Activated naive CD8-positive, alpha-beta T cell treated with anti-CD3 and anti-CD28 coated beads for 36 hours (primary cell): ENCODE measurements at places on chromosomes 5 and 9. TPM values are rescaled to one million over a fixed set of nuclear protein-coding genes. Genes with fewer than 3 reads are reported as not detected.

SV2C gene
- not detected for total RNA-seq

LHX2 gene
- not detected for total RNA-seq

- H3K4me3 ChIP-seq = peak overlapping the region; percentile 83
- peak overlapping the region; percentile 95 for H3K27ac ChIP-seq
- H3K4me1 ChIP-seq = peaks cover 13% of the 10 kb centered on the region
- no peak for DNase-seq
These were observed 206.4 kb downstream of the C9orf50 start for GRCh38 chr9:129414377-129414992.

DNA sequence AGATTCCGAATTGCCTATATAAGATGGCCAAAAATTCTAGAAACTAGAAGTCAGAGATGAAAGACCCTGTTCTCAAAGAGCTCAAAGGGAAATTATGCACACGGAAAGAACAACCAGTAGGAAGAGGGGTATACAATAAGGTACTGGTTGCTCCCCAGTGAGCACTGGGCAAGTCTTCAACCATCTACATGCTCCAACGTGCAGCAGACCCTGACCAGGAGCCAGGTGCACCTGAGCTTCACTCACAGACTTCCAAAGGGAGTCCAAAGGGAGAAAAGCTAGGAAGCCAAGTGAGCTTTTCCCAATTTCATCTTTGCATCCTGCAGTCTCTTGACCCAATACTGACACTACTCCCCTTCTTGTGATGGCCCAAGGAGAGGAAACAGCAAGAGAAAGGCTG lies 3.9 kb downstream of the REEP5 start:
- peaks cover 40% of the 10 kb centered on the region for H3K36me3 ChIP-seq
- peaks cover 55% of the 10 kb centered on the region for H3K4me1 ChIP-seq
- DNase-seq = no peak
- no peak overlapping the region for H3K27ac ChIP-seq
- H3K4me3 ChIP-seq = no peak overlapping the region

- no peaks in the 10 kb centered on the region for H3K27me3 ChIP-seq
- H3K36me3 ChIP-seq = peaks cover 2% of the 10 kb centered on the region
- no peak overlapping the region for H3K4me3 ChIP-seq
- no peak overlapping the region for H3K27ac ChIP-seq
These were observed 196.6 kb downstream of the TTLL11 start for GRCh38 chr9:121896545-121896943.

GRCh38 chr5:123882319-123882964 lies 370.5 kb downstream of the CSNK1G3 start:
- H3K27me3 ChIP-seq = no peaks in the 10 kb centered on the region
- no peak overlapping the region for H3K27ac ChIP-seq

DNA sequence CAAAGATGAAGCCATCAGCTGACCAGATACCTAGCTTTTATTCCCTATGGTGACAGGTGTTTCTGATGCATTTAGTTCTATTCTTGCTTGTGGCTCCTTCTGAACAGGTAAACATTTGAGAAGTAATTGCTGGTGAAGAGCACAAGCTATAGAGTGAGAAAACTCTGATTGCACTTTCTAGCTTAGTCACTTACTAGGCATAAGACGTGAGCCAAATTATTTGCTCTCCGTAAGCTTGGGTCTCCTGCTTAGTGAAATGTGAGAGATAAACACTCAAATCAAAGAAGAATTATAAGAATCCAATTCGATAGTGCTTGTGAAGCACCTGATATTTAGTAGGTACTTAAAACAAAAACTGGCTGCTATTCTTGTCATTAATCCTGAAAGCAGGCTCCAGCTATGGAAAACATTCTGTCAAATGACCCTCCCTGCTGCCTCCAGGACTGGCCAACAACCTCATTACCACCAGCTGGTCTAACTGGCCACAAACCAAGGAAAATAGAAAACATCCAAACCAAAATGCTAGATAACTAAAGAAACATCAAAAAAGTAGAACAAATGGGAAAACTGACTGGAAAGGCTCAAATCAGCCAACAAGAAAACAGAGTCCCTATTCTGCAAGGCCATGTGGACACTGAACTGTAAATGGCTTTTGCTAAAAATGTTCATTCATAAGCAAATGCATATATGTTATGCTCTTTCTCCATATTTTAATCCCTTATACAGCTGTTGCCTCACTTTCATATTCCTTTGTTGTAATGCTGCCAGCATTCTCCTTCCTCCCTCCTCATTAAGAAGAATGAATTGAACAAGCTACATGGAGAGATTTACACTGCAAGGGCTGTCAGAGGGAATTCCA lies 616.1 kb downstream of the DTWD2 start:
- H3K4me3 ChIP-seq = no peak overlapping the region
- H3K27me3 ChIP-seq = no peaks in the 10 kb centered on the region
- no peak overlapping the region for H3K27ac ChIP-seq
- no peak for DNase-seq
- no peaks in the 10 kb centered on the region for H3K36me3 ChIP-seq

DNA sequence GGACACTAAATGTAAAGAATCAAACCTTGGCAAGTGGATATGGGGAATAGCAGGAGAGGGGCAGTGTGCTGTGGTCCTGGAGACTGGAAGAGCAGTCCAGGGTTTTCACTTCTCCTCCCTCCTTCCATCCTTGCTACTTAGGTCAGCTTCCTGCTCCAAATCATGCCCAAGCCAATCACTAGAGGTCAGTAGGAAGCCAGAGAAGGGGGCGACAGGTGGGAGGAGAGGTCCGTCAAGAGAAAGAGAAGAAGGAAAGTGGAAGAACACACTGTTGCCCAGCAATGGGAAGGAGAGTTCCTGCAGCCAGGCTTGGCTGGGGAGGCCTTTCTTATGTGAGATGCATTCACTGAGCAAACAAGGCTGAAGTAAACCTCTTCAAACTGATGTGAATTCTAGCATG lies 289.6 kb downstream of the DTWD2 start:
- DNase-seq = no peak
- H3K27me3 ChIP-seq = no peaks in the 10 kb centered on the region
- no peaks in the 10 kb centered on the region for H3K36me3 ChIP-seq
- H3K4me1 ChIP-seq = no peaks in the 10 kb centered on the region

DNA sequence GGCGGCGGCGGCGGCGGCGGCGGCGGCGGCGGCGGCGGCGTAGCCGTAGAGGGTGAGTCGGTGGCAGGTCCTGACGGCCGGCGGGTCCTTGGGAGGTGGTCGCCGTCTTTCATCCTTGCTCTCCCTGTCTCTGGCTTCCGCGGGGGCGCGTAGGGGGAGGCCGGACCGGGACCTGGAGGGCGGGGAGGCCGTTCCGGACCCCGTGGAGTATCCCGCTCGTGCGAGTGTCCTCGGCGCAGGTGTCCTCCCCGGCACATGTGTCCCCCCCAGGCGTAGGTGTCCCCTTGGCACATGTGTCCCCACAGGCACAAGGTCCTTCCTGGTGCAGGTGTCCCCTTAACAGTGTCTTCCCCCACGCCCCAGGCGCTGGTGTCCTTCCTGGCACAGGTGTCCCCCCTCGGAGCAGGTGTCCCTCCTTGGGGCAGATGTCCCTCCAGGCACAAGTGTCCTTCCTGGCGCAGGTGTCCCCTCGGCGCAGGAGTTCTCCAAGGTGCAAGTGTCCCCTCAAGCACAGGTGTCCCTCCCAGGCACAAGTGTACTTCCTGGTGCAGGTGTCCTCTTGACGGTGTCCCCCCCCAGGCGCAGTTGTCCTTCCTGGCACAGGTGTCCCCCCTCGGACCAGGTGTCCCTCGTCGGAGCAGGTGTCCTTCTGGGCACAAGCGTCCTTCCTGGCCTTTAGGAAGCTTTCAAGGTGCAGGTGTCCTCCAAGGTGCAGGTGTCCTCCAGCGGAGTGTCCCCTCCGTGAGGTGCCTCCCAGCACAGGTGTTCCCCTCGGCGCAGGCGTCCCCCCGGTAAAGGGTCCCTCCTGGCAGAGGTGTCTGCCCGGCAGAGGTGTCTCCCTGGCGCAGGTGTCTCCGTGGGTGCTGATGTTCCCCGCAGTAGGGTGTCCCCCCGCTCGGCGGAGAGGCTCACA lies 519 bp downstream of the EXOC3 start:
- H3K4me1 ChIP-seq = peaks cover 33% of the 10 kb centered on the region
- peaks cover 32% of the 10 kb centered on the region for H3K36me3 ChIP-seq
- DNase-seq = peak; percentile 27
- H3K27me3 ChIP-seq = no peaks in the 10 kb centered on the region
- H3K4me3 ChIP-seq = peak overlapping the region; percentile 99

DNA sequence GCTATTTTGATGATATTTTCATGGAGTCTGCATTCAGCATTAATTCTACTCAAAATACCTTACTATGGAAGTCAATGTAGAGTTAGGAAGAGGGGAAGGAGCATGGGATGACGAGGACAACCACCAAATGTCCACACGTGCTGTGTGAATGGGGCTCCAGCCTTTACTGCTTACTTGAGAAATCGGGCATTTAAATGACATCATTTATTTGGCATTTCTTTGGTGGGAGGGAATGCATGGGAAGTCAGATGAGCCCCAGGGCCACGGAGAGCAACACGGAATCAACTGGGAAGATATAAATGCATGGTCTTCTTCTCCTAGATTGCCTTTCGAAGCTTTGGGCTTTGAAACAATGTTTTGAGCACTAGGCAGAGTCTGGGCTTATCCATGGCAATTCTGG lies 458.5 kb upstream of the KLF4 start:
- H3K27me3 ChIP-seq = peaks cover 3% of the 10 kb centered on the region
- no peak for DNase-seq
- no peaks in the 10 kb centered on the region for H3K36me3 ChIP-seq
- H3K4me3 ChIP-seq = no peak overlapping the region
- no peaks in the 10 kb centered on the region for H3K4me1 ChIP-seq
- H3K27ac ChIP-seq = no peak overlapping the region

DNA sequence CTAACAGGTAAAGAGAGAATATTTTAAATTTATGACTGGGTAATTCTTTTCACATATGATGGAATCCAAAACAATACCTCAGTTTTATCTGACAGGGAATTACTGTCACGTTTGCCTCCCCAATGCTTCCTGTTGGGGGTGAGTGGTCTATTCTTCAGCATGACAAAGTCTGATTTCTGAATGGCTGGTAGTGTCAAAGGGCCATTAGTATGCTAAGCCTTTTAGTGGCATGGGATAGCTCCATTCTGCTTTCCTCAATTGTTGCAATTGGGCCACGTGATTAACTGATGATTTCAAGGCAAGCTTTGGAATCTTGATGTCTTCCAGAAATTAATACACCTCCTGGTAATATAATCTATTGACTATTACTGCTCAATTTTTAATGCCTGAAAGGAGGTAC lies 14.7 kb upstream of the NDUFS4 start:
- no peak overlapping the region for H3K27ac ChIP-seq
- no peaks in the 10 kb centered on the region for H3K36me3 ChIP-seq
- DNase-seq = no peak
- no peaks in the 10 kb centered on the region for H3K4me1 ChIP-seq

DNA sequence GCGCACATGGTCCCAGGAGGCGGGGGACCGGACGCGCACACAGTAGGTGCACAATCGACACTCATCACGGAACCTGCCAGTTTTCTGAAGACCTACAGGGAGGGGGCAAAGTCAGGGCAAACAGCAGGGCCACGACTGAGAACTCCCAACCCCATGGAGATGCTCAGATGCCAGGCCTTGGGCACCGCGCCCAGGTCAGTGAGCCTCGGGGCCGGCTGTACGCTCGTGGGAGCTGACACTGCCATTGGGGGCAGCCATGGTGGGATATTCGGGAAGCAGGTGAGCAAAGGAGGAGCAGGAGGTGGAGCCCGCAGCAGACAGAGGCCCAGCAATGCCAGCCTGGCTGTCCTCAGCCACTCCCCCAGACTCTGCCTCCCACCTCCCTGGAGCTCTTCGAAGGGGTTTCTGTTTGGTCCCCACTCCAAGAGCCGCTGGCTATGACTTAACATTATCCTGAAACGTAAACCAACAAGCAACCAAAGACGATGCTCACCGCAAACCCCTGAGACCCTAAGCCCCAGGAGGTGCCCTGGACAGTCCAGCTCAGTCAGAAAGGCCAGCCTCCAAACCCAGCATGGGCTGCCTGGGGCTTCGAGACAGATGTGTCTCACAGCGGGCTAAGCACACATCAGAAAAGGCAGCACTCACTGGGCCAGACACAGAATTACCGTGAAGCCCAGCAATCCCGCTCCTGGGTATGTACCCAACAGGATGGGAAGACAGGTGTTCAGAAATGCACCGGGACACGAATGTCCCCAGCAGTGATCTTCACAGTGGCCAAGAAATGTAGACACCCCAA lies 78.4 kb downstream of the VAV2 start:
- H3K36me3 ChIP-seq = no peaks in the 10 kb centered on the region
- peaks cover 5% of the 10 kb centered on the region for H3K27me3 ChIP-seq
- DNase-seq = no peak
- no peak overlapping the region for H3K4me3 ChIP-seq

DNA sequence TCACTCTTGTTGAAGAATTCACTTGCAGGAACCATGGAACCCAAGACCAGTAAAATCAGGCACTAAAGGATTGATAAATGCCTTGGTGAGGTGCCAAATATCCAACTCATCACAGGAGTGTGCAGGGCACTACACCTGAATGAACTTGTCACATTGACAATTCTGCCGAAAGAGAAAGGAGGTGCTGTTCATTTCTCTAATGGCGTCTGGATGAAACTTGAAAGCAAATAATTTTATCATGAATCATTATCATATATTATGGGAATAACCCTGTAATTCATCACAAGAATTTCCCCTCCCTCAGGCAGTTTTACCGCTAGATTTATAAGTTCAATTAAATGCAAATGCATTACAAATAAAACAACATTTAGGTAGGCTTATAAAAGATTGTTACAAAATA lies 360.0 kb downstream of the GLIS3 start:
- no peak for DNase-seq
- H3K4me3 ChIP-seq = no peak overlapping the region
- no peaks in the 10 kb centered on the region for H3K36me3 ChIP-seq
- peaks cover 3% of the 10 kb centered on the region for H3K4me1 ChIP-seq

DNA sequence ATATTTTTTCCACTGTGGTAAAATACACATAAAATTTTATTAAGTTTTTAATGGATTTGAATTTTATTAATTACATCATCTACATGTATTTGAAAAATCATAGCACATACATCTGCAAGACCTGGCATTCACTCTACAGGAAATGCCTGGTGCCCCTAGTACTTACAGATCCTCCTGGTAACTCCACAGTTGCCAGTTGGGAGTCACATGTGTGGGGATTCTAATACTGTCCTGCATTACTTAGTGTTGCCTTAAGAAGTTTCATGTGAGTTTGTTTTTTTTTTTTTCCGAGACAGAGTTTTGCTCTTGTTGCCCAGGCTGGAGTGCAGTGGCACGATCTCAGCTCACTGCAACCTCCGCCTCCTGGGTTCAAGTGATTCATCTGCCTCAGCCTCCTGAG lies 18.1 kb downstream of the KDM3B start:
- H3K4me1 ChIP-seq = peaks cover 31% of the 10 kb centered on the region
- H3K36me3 ChIP-seq = no peaks in the 10 kb centered on the region
- H3K27me3 ChIP-seq = no peaks in the 10 kb centered on the region
- no peak overlapping the region for H3K4me3 ChIP-seq
- H3K27ac ChIP-seq = no peak overlapping the region
- DNase-seq = no peak

GRCh38 chr5:89721353-89721752 lies 688.2 kb downstream of the CETN3 start:
- H3K4me3 ChIP-seq = no peak overlapping the region
- H3K27ac ChIP-seq = no peak overlapping the region
- H3K36me3 ChIP-seq = no peaks in the 10 kb centered on the region
- no peak for DNase-seq
- H3K4me1 ChIP-seq = no peaks in the 10 kb centered on the region

- H3K27ac ChIP-seq = peak overlapping the region; percentile 59
- no peak for DNase-seq
- no peak overlapping the region for H3K4me3 ChIP-seq
- H3K36me3 ChIP-seq = no peaks in the 10 kb centered on the region
- H3K4me1 ChIP-seq = no peaks in the 10 kb centered on the region
- peaks cover 7% of the 10 kb centered on the region for H3K27me3 ChIP-seq
These were observed 58.3 kb upstream of the KLF4 start for GRCh38 chr9:107547772-107548297.

GRCh38 chr5:143379606-143380005 lies 23.9 kb downstream of the NR3C1 start:
- no peak overlapping the region for H3K27ac ChIP-seq
- no peaks in the 10 kb centered on the region for H3K27me3 ChIP-seq
- H3K36me3 ChIP-seq = peaks cover 53% of the 10 kb centered on the region
- DNase-seq = no peak
